ENCODE measurements at places on chromosomes 2 and 18.

DNA sequence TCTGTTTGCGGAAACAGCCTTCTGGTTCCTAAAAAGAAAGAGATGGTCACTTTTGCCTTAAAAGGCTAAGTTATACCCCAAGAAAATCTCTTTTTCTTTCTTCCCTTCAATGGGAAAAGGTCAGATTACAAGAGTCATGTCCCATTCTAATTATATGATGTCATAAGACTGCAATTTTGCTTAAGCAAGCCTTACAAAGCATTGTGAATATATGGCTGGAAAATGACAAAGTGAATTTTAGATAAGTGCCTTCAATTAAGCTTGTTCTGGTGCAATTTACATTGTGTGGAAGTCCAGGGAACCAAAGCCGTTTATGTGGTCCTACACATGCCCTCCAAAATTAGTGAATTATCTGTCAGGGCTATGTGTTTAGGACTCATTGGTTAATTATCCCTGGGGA is 7.6 kb upstream of the BMP10 start:
- no peak for DNase-seq

- no peak for DNase-seq
Observed at GRCh38 chr2:108403494-108403893, 25.7 kb downstream of the SULT1C4 start.

- no peak for DNase-seq
Observed at GRCh38 chr2:216615298-216616082, 17.7 kb upstream of the IGFBP2 start.

GRCh38 chr2:19532547-19533196 is 174.2 kb upstream of the OSR1 start:
- DNase-seq: no peak

GRCh38 chr2:86038291-86039081 is 67.2 kb downstream of the POLR1A start:
- no peak for DNase-seq

DNA sequence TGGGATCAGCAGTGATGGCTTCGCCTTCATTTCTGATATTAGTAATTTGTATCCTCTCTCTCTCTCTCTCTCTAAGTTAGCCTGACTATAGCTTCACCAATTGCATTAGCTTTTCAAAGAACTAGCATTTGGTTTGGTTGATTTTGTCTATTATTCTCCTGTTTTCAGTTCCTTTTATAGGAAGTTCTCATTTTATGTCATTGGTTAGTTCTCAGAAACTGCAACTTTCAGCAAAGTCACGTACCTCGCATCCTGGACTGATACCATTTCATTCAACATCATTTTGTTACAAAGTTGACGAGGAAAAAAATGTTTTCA is 450.8 kb downstream of the EIPR1 start:
- no peak for DNase-seq

- no peak for DNase-seq
Observed at GRCh38 chr18:77191071-77191751, 58.4 kb upstream of the GALR1 start.

DNA sequence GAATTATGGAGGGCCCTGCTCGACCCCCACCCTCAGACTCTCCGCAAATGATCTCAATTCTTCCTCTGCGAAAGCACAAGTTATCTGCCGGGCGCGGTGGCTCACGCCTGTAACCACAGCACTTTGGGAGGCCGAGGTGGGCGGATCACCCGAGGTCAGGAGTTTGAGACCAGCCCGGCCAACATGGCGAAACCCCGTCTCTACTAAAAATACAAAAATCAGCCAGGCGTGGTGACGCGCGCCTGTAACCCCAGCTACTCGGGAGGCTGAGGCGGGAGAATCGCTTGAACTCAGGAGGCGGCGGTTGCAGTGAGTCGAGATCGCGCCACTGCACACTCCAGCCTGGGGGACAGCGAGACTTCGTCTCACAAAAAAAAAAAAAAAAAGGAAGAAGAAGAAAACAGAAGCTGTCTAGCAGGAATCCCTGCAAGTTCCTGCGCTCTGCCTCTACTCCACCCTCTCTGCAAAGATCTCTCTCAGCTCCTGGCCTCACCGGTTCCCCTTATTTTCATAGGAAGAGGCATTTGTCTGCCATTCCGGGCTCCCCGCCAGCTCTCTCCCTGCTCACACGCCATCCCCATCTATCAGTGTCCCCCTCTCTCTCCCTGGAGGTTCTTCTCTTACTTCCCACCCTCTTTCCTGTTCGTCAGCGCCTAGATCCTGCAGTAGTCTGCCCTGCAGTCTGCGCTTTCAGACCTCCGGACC is 13.5 kb upstream of the COLEC12 start:
- DNase-seq: no peak

- no peak for DNase-seq
Observed at GRCh38 chr2:160792837-160793236, 299.2 kb upstream of the RBMS1 start.

- no peak for DNase-seq
Observed at GRCh38 chr2:56326346-56326741, 142.6 kb downstream of the CCDC85A start.
